Activated CD8-positive, alpha-beta memory T cell treated with anti-CD3 and anti-CD28 coated beads for 36 hours (primary cell): ENCODE measurements at places on chromosomes 5 and 9. TPM values are rescaled to one million over a fixed set of nuclear protein-coding genes. Genes with fewer than 3 reads are reported as not detected.

The ADRA1B gene
- total RNA-seq = not detected

The SIMC1 gene
- total RNA-seq = 24.5 TPM

The BTNL8 gene
- not detected for total RNA-seq

The SAPCD2 gene
- 16.4 TPM for total RNA-seq
